Activated CD8-positive, alpha-beta T cell treated with anti-CD3 and anti-CD28 coated beads, Interleukin-2, amount 10 ng/mL, durations not matched to agents 7 days and 5 days (primary cell): ENCODE measurements at places on chromosomes 7 and 10. TPM values are rescaled to one million over a fixed set of nuclear protein-coding genes. Genes with fewer than 3 reads are reported as not detected.

DNA sequence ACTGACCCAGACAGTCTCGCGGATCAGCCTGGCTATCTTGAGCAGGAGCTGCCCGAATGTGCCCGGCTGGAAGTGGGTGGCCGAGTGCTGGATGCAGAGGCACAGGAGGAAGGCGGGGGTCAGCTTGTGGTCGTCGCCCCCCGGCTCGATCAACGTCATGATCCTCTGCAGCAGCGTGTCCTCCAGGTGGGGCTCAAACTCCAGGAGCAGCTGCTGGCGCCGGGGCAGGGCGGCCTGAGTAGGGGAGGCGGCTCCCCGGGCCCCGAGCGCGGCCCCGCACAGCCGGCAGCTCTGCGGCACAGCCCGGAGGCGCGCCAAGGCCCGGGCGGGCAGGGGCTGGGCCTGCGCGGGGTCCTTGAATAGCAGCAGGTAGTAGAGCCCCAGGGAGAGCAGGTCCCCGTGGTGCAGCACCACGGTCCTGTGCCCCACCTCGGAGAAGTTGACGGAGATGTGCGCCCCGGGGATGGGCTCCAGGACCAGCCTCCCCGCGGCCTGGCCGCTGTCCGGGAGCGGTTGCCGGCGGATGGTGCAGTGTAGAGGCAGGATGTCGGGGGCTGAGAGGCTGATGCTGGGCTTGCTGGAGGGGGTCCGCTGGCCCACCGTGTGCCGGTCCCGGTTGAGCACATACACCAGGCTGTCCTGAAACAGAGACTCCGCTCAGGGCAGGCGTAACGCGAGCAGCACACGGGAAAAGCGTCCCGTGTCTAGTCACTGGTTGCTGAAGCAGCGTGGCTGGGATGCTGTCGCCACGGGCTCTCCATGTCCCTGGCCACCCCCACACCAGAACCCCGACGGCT lies 27.0 kb downstream of the PAPOLB start:
- no peak overlapping the region for H3K27ac ChIP-seq
- H3K4me1 ChIP-seq: no peaks in the 10 kb centered on the region
- no peak for DNase-seq
- no peak overlapping the region for H3K4me3 ChIP-seq

GRCh38 chr10:102121739-102122372 lies 1.7 kb upstream of the LDB1 start:
- peaks cover 40% of the 10 kb centered on the region for H3K4me1 ChIP-seq
- no peak overlapping the region for H3K27ac ChIP-seq
- no peaks in the 10 kb centered on the region for H3K27me3 ChIP-seq
- H3K4me3 ChIP-seq: peak overlapping the region; percentile 85
- DNase-seq: no peak

- H3K4me1 ChIP-seq: peaks cover 13% of the 10 kb centered on the region
- H3K4me3 ChIP-seq: no peak overlapping the region
- peaks cover 24% of the 10 kb centered on the region for H3K27me3 ChIP-seq
- no peak overlapping the region for H3K27ac ChIP-seq
Measured at GRCh38 chr10:86048571-86048970, 318.0 kb downstream of the GRID1 start.

GRCh38 chr10:119672291-119672690 lies 21.1 kb downstream of the BAG3 start:
- no peak overlapping the region for H3K4me3 ChIP-seq
- no peaks in the 10 kb centered on the region for H3K27me3 ChIP-seq
- H3K36me3 ChIP-seq: peaks cover 32% of the 10 kb centered on the region
- DNase-seq: no peak

DNA sequence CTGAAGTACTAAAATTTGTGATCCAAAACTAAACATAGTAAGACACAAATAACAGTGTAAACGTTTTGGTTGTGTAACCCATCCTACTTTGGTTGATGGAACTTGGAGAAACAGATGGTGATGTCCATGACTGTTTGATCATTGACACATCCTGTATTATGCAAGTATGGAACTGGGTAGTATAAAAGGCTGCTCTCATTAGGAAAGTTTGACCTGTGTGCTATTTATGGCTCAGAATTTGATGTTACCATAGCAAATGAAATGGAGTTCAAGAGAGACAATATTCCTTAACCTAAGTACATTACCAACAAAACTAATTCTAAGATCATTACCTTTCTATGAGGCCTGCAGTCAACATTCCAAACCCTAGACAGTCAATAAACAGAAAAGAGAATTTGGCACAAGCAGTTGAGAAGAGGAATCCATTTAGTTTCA lies 39.9 kb downstream of the DKK1 start:
- no peak overlapping the region for H3K4me3 ChIP-seq
- DNase-seq: no peak
- no peaks in the 10 kb centered on the region for H3K4me1 ChIP-seq
- H3K27ac ChIP-seq: no peak overlapping the region
- no peaks in the 10 kb centered on the region for H3K36me3 ChIP-seq
- H3K27me3 ChIP-seq: no peaks in the 10 kb centered on the region

- peaks cover 11% of the 10 kb centered on the region for H3K4me1 ChIP-seq
- no peaks in the 10 kb centered on the region for H3K36me3 ChIP-seq
- H3K4me3 ChIP-seq: no peak overlapping the region
- H3K27ac ChIP-seq: no peak overlapping the region
- peaks cover 35% of the 10 kb centered on the region for H3K27me3 ChIP-seq
Measured at GRCh38 chr7:155483868-155484325, 26.0 kb downstream of the EN2 start.

DNA sequence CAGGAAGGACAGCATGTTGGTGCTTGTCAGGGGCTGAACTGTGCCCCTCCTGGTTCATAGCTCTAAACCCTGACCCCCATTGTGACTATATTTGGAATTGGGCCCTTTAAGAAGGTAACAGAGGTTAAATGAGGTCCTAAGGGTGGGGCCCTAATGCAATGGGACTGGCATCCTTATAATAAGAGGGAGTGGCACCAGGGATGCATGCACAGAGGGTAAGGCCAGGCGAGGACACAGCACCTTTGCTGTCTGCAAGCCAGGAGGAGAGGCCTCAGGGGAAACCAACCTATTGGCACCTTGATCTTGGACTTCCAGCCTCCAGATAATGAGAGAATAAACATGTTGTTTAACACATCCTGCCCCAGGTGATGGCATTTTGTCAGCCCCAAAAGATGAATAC lies 61.3 kb upstream of the EBF3 start:
- no peak for DNase-seq
- no peaks in the 10 kb centered on the region for H3K27me3 ChIP-seq
- H3K36me3 ChIP-seq: no peaks in the 10 kb centered on the region
- no peak overlapping the region for H3K4me3 ChIP-seq
- H3K27ac ChIP-seq: no peak overlapping the region

GRCh38 chr7:37081436-37081835 lies 357.1 kb upstream of the AOAH start:
- peaks cover 28% of the 10 kb centered on the region for H3K4me1 ChIP-seq
- H3K36me3 ChIP-seq: peaks cover 29% of the 10 kb centered on the region

DNA sequence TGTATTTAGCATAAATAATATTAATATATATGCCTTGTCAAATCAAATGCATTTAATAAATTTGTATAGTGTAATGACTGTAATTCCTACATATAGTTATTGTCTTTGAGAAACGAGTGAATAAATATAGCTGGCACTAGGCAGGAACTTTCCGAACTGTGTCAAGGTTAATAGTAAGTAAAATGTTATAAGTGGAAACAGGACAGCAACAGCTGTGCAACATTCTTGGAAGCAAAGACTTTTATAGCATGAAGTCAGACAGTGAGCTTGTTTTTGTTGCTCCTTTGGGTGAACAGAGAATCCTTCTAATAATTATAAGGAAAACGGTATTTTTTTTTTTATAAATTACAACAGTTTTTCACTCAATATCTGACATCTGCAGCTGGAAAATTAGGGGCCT lies 14.0 kb upstream of the EXOC6 start:
- peaks cover 11% of the 10 kb centered on the region for H3K4me1 ChIP-seq
- no peaks in the 10 kb centered on the region for H3K36me3 ChIP-seq
- H3K4me3 ChIP-seq: no peak overlapping the region
- H3K27ac ChIP-seq: no peak overlapping the region
- no peak for DNase-seq

GRCh38 chr10:30868611-30869010 lies 163.1 kb downstream of the ZNF438 start:
- H3K27ac ChIP-seq: no peak overlapping the region
- H3K36me3 ChIP-seq: no peaks in the 10 kb centered on the region
- no peaks in the 10 kb centered on the region for H3K27me3 ChIP-seq
- no peaks in the 10 kb centered on the region for H3K4me1 ChIP-seq

DNA sequence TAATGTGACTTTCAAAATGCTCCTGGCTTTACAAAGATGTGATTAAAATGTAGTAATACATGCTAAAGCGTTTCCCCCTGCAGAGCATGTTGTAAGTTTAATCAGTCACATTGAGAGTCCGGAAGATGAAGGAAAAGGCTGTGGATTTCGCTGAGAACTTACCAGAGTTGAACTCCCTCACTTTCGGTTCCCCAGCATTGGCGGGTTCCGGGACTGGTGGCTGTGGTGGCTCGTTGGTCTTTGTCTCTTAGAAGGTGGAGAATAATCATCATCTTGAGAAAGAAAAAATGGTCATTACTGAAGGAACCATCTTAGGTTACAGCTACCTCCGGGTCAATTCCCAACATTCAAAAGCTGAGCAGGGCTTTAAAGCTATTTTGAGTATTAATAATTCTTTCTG lies 9.6 kb upstream of the NUPR2 start:
- H3K4me3 ChIP-seq: no peak overlapping the region
- H3K27ac ChIP-seq: no peak overlapping the region
- no peak for DNase-seq
- no peaks in the 10 kb centered on the region for H3K36me3 ChIP-seq

DNA sequence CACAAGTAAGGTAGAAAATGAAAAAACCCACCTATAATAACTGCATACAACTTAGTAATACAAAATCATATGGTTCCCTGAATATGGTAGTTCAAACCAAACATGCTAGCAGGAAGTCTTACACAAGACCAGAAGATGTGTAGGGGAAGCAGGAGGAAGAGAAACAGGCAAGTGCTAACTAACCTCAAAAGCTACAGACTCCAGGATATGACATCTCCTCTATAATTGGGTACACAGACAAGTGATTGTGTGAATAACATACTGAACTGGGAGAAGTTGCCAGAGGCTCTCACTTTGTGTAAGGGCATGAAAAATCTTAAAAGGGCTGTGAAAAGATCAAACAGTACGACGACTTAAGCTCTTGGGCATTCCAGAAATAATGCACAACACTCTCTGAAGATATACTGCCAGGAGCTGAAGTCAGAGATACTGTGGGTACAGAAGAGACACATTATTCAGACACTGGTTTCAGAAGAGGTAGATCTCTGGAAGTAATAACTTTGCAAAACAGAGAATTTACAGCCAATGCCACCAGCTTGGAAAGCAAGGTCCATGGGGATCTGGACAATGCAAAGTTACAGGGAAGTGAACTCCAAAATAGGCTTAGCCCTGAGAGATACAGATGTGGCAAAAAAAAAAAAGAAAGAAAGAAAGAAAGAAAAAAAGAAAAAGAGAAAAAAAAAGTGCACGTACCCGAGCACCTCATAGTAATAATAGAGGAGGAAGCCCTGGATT lies 767.2 kb downstream of the TNS3 start:
- H3K4me3 ChIP-seq: no peak overlapping the region
- no peaks in the 10 kb centered on the region for H3K4me1 ChIP-seq
- no peak for DNase-seq
- no peaks in the 10 kb centered on the region for H3K36me3 ChIP-seq

GRCh38 chr10:12019283-12019971 lies 23.2 kb downstream of the UPF2 start:
- no peak overlapping the region for H3K4me3 ChIP-seq
- peaks cover 21% of the 10 kb centered on the region for H3K4me1 ChIP-seq
- H3K36me3 ChIP-seq: peaks cover 18% of the 10 kb centered on the region
- no peak overlapping the region for H3K27ac ChIP-seq
- no peaks in the 10 kb centered on the region for H3K27me3 ChIP-seq
- DNase-seq: no peak

GRCh38 chr7:51982653-51983052 lies 666.0 kb upstream of the COBL start:
- no peak for DNase-seq
- H3K27ac ChIP-seq: no peak overlapping the region
- no peaks in the 10 kb centered on the region for H3K4me1 ChIP-seq

DNA sequence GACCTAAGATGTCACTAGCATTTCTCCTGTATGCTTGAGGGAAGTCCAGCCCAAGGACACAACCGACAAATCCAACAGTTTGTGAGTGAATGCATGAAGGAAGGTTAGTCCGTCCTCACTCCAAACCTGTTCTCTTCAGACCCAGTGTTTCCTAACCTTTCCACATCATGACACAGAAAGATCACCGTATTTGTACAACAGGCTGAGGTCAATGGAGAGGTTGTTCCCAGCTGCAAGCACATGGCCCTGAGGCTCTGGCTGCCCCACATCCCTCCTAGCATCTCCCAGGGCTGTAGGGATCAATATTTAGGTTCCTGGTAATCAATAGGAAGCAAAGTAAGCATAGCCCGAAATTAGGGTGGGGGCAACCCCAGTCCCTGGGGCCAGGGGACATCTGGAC lies 227.9 kb downstream of the PLXNA4 start:
- H3K27me3 ChIP-seq: peaks cover 38% of the 10 kb centered on the region
- no peaks in the 10 kb centered on the region for H3K36me3 ChIP-seq
- no peak overlapping the region for H3K27ac ChIP-seq
- no peak for DNase-seq
- H3K4me1 ChIP-seq: no peaks in the 10 kb centered on the region

- no peaks in the 10 kb centered on the region for H3K27me3 ChIP-seq
- no peak overlapping the region for H3K4me3 ChIP-seq
- no peak overlapping the region for H3K27ac ChIP-seq
- DNase-seq: no peak
Measured at GRCh38 chr10:50395271-50395670, 144.0 kb upstream of the ASAH2 start.

GRCh38 chr7:34096198-34096651 lies 190.9 kb downstream of the BMPER start:
- H3K27ac ChIP-seq: no peak overlapping the region
- H3K27me3 ChIP-seq: no peaks in the 10 kb centered on the region

GRCh38 chr10:32104622-32105509 lies 48.6 kb upstream of the KIF5B start:
- DNase-seq: no peak
- no peaks in the 10 kb centered on the region for H3K36me3 ChIP-seq
- peaks cover 3% of the 10 kb centered on the region for H3K27me3 ChIP-seq
- no peak overlapping the region for H3K27ac ChIP-seq
- no peaks in the 10 kb centered on the region for H3K4me1 ChIP-seq
- H3K4me3 ChIP-seq: no peak overlapping the region

GRCh38 chr7:115618676-115619075 lies 411.9 kb downstream of the TFEC start:
- no peaks in the 10 kb centered on the region for H3K4me1 ChIP-seq
- no peak for DNase-seq
- H3K4me3 ChIP-seq: no peak overlapping the region
- no peaks in the 10 kb centered on the region for H3K36me3 ChIP-seq
- no peaks in the 10 kb centered on the region for H3K27me3 ChIP-seq
- no peak overlapping the region for H3K27ac ChIP-seq

- peaks cover 2% of the 10 kb centered on the region for H3K27me3 ChIP-seq
- no peak for DNase-seq
- no peaks in the 10 kb centered on the region for H3K36me3 ChIP-seq
- H3K4me1 ChIP-seq: peaks cover 3% of the 10 kb centered on the region
Measured at GRCh38 chr10:31581741-31582323, 262.8 kb downstream of the ZEB1 start.

GRCh38 chr10:70617798-70618568 lies 15.4 kb upstream of the PRF1 start:
- H3K27ac ChIP-seq: peak overlapping the region; percentile 68
- H3K4me1 ChIP-seq: peaks cover 58% of the 10 kb centered on the region
- H3K4me3 ChIP-seq: no peak overlapping the region
- H3K36me3 ChIP-seq: peaks cover 2% of the 10 kb centered on the region

Gene POLR3A
- total RNA-seq: 17.0 TPM

Gene CALHM1
- total RNA-seq: 1.8 TPM

Gene PNLIPRP1
- not detected for total RNA-seq

Gene TMEM120A
- 15.9 TPM for total RNA-seq

Gene SKIDA1
- 0.10 TPM for total RNA-seq

Gene C10orf105
- 1.1 TPM for total RNA-seq

Gene CXCL12
- not detected for total RNA-seq
